ENCODE measurements at places on chromosomes 2 and 18.
A peak's percentile ranks its signal among the peaks of the same experiment; 100 is the strongest.

DNA sequence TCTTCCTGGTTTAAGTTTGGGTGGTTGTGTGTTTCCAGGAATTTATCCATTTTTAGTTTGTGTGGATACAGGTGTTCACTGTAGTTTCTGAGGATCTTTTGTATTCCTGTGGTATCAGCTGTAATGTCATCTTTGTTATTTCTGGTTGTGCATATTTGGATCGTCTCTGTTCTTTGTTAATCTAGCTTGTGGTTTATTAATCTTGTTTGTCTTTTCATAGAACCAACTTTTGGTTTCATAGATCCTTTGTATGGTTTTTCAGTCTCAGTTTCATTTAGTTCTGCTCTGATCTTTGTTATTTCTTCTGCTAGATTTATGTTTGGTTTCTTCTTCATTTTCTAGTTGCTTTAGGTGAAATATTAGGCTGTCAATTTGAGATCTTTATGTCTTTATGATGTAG is 202.4 kb upstream of the ZSWIM2 start:
- DNase-seq, result no peak

GRCh38 chr2:120669971-120670370 is 65.7 kb upstream of the GLI2 start:
- no peak for DNase-seq

DNA sequence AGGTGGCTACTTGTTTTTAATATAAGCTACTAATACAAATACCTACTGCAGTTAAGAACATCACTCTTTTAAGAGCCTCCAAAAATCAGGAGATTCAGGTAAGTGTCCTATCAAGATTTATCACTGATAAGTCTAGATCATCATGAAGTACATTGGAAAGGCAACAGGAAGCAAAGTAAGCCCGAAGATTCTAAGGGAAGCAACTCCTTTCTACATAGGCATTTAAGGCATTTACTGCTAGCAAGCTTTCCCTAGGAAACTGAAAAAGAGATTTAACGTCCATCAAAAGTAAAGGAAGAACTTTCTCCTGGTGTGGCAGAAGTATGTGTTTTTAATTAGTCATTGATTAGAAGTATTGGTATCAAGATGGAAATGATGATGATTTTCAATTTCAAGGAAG is 3.7 kb downstream of the STK17B start:
- no peak for DNase-seq

DNA sequence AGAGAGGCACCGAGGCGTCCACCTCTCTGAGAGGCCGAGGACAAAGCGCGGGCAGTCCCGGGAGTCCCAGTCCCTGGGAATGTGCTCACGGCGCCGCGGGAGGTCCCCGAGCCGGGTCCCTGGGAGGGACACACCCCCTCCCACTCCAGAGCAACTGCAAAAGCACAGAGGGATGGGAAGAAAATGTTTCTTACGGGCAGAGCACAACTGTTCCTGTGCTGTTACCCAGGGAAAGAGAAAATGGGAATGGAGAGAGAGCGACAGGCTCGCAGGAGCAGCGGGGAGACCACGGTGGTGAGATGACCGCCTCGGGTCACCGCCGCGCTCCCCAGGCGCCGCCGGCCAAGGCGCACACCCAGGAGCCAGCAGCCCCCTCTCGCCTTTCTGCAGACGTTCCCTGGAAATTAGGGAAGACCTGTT is 1.2 kb upstream of the BCL11A start:
- peak; percentile 49 for DNase-seq

- no peak for DNase-seq
These were observed 174.2 kb downstream of the LOXHD1 start for GRCh38 chr18:46482831-46483230.

DNA sequence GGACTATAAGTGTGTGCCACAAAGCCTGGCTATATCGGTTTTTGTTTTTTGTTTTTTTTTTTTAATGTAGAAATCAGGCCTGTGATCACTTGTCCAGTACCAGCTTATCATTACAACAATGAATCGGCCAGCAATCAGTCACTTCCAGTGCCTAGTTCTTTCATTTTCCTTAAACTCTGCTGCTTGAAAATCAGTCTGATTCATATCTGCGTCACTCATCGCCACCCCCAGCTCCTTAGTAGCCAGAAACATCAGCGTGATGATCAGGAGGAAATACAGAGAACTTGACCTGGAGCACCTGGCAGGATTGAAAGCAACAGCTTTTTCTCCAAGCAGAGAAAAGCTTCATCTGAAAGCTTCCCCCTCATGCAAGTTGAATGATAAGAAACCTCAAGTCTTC is 75.4 kb downstream of the SPTBN1 start:
- no peak for DNase-seq

DNA sequence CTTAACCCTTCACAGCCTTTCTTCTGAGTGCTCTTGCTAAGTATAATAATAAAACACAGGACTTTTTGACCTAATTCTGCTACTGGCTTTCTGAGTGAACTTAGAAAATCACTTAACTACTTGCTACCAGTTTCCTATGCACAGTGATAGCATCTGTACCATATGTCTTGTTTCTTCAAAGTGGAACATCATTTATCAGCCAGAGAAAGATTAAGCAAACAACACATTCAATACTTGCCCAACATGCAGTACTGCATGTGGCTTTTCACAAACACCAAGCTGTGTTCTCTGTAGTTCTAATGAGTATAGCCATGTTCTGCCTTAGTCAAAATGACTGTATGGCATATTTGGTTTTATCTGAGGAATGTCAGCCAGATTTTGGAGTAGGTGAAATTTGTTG is 1286.6 kb upstream of the ZEB2 start:
- no peak for DNase-seq

GRCh38 chr18:67142604-67143003 is 373.9 kb downstream of the DSEL start:
- no peak for DNase-seq

DNA sequence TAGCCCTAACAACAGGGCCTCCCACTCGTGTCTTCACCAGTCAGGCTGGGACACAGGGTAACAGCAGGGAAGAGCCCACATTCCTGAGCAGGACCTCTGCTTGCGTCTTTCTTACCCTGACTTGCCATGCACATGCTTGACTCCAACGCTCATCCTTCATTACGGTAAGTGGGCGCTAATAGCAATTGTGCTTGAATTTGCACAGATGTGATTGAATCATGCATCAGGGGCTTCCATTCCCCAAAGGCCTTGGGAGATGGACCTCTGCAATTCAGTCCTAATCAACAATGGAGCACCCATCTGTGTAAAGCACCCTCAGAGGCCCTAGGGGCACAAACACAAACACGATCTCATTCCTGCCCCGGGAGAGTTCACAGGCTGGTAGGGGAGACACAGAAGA is 13.5 kb downstream of the TEX51 start:
- peak; percentile 1 for DNase-seq

GRCh38 chr2:51153236-51153635 is 121.3 kb upstream of the NRXN1 start:
- DNase-seq, result no peak

DNA sequence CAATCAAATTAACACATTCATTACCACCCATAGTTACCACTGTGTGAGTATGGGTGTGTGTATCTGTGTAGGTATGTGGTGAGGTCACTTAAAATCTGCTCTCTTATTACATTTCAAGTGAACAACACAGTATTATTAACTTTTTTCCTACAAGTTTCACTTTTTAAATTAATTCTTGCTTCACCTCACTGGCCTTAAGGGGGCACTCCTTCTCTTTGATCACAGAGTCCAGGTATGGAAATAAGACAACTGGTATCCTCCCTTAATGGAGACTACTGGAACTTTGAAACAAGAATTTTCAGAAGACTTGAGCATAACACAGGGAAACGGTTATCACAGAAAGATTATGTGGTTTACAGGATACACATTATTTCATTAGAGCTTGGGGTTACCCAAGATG is 255.8 kb downstream of the ASXL3 start:
- no peak for DNase-seq

GRCh38 chr2:81158505-81158904 is 854.0 kb upstream of the LRRTM1 start:
- no peak for DNase-seq

DNA sequence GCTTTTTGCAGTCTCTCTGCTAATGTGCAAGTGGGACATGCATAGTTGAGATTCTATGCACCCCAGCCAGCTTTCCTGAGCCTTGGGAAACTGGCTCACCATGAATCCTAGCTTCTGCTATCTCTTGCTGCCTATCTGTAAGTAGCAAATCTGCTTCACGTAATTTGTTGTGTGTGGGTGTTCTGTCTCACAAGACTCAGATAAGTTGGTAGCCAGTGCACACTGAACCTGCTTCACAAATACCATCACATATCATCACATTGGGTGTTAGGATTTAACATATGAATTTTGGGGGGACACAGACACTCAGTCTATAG is 13.9 kb upstream of the VRK2 start:
- DNase-seq, result no peak
